Glomerular endothelial cell (primary cell): ENCODE measurements at places on chromosomes 6 and 20. TPM values are rescaled to one million over a fixed set of nuclear protein-coding genes. Genes with fewer than 3 reads are reported as not detected.

CST11 gene
- not detected in 2 replicates for total RNA-seq

- no peak for DNase-seq
These were observed 98.7 kb upstream of the LAMA2 start for GRCh38 chr6:128784266-128784665.

DEF6 gene
- 2.1 and 3.4 TPM in 2 replicates for total RNA-seq

- no peak for DNase-seq
These were observed 1.3 kb upstream of the SLC35D3 start for GRCh38 chr6:136920671-136921380.

DNA sequence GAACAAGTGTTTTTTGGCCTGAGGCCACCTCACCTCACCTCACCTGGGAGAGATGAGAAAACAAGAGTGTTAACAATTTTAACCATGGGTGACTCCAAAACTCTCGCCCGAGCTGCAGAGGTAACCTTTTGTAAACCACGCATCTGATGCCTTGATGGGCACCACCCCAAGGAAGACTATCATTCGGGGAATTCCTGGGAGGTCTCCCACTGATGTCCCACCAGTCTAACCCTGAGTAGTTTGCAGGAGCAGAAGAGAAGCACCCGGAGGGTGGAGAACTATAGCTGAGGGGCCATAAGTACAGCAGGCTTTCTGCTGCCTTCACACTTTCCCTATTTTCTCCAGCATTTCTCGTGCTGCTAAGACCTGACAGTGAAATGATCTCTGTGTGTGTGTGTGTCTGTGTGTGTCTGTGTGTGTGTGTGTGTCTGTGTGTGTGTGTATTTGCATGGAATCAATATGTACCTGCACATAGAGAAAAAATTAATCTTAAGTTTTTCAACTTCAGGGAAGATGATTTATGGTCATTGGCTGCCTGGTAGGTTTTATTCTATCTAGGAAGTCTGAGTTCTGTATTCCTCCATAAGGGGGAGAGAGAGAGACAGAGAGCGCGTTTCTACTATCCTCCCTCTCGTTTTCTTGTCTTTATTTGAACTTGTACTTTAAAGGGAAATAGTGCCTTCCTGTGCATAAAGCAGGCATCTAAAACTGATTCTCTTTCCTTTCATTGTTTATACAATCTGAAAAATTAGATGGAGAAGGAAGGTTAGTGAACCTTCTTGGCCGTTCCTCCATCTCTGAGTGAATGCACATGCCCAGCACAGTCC, 75.8 kb downstream of the CAP2 start:
- no peak for DNase-seq

DNA sequence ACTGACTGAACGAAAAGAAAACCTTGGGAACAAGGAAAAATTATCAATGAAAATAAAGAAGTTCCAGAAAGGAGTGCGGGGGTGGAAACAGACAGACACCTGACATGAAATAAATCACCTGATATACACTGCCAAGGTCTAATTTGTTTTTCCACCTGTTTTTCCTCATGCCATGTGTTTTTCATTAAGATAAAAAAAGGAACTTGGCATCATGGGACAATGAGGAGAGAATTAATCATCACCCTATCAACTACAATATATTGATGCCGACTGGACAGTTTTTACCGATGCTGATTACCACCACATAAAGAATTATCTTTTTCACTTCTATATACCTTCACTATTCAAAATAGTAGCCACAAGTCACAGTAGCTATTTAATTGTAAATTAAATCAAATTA, 233.2 kb downstream of the ARHGAP18 start:
- no peak for DNase-seq

- no peak for DNase-seq
These were observed 170.6 kb downstream of the TRMT11 start for GRCh38 chr6:126156973-126157372.

GRCh38 chr6:2730353-2731107, 20.2 kb downstream of the MYLK4 start:
- DNase-seq = no peak

- no peak for DNase-seq
These were observed 8.2 kb downstream of the NOTCH4 start for GRCh38 chr6:32215617-32216016.

SIRPD gene
- 0.19 TPM in 1 of 2 replicates, not detected in the other for total RNA-seq

DNA sequence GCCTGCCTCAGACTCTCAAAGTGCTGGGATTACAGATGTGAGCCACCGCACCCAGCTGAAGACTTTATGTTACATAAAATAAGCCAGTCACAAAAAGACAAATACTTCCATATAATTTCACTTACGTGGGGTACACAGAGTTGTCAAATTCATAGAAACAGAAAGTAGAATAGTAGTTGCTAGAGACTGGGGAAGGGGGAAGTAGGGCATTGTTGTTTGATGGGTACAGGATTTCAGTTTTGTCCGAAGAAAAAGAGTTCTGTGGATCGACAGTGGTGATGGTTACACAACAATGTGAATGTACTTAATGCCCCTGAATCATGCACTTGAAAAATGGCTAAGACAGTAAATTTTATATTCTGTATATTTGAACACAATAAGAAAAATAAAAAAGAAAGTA, 41.6 kb upstream of the ANKEF1 start:
- DNase-seq = no peak

DNA sequence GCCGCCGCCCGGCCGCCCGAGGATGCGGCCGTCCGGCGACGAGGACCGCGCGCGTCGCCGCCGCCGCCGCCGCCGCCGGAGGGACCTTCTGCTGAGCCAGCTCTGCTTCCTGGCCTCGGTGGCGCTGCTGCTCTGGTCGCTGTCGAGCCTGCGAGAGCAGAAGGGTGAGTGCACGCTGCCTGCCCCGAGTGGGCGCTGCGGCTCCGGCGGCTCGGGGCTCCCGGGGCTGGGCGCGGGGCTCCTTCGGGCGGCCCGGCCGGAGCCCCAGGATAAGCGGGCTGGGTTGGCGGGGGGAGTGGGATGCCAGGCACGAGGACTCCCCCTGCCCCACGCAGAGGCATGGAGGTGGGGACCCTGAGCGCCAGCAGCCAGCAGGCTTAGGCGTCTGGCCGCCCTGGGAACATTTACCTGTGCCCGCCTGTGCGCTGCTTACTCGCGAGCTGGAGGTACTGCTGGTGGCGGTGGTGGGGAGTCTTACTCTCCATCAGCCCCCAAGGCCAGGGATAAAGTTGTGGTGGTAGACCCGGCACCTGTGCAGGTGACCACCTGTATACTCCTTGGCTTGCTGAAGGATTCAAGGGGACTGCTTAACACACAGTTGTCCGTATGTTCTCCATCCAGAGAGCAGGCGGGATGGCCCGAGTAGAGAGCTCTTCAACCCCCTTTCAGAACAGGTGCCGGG, 520 bp downstream of the SLC24A3 start:
- no peak for DNase-seq

AAR2 gene
- 28.2 and 30.6 TPM in 2 replicates for total RNA-seq

DNA sequence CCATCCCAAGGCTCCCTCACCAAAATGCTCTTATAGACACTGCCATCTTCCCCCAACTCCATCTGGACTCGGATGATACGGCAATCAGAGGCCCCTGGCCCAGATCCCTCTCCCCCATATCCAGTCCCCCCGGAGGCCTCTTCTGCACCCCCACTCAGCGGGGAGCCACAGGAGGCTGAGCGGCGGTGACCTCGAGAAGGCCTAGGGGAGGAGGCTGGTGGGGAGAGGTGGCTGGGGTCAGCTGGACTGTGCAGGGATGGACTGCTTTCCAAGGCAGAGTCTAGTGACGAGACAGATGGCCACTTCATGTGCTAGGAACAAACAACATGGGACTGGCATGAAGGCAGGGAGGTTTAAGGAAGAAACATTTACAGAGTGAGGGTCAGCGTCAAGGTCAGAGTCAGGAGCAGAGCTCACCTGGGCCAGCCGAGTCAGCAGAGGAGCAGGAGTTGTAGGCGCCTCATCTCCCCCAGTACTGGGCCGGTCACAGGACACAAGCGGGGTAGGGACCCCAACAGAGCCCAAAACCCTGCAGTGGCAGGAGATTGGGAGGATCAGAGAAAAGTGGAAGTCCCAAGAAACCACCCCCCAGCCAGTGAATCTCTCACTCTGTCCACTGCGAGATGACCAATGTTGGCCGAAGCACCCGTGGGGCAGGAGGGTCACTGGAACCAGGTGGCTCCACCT, 3.7 kb downstream of the PFDN6 start:
- no peak for DNase-seq

PROKR2 gene
- total RNA-seq = not detected in 2 replicates

- no peak for DNase-seq
These were observed 7.2 kb downstream of the TPBG start for GRCh38 chr6:82370788-82371187.

DNA sequence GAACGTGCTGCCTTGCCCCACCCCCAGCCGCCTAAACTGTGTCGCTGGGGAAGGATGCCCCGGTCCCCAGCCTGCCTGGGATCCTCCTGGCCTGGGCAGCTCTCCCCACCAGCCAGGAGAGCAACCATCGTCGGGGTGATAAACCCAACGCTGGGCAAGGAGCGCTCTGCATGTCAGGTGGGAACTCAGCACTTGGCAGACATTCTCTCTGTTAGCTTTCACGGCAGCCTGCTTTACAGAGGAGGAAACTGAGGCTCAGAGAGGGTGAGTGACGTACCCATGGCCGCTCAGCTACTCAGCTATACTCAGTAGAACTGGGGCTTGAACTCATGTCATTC, 37.9 kb downstream of the RBM38 start:
- DNase-seq = no peak

TEAD3 gene
- 1.8 and 4.8 TPM in 2 replicates for total RNA-seq

DNA sequence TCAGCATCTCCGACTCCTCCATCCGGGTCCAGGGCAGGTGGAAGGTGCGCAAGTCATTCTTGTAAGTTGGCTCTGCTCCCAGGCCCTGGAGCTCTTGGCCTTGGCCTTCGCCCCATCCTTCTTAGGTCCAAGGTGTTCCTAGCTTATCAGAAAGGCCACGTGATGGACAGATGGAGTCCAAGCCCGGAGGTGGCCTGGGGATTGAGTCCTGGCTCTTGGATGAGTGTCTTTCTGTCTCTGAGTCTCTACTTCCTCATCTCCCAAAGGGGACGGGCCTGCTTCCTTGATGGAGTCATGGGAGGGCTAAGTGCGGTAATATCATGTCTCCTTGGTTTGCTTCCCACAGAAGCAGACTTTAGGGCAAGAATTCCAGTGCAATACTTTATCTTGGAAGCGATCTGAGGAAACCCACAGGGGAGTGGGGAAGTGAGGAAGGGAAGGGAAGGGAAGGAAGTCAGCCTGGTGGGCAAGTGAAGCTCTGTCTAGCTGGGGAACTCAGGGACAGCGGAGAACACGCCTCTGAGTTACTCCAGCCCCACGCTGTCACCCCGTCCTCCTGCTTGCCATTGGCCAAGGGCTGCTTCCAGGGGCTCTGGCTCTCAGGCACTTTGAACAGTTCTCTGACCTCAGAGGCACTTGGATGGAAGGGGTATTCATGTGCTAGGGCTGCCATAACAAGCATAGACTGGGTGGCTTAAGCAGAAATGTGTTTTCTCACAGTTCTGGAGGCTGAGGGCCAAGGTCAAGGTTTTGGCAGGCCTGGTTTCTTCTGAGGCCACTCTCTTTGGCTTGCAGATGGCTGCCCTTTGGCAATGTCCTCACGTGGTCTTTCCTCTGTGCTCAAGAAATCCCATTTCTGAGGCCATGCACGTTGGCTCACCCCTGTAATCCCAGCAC, 4.8 kb downstream of the LBP start:
- no peak for DNase-seq

DNA sequence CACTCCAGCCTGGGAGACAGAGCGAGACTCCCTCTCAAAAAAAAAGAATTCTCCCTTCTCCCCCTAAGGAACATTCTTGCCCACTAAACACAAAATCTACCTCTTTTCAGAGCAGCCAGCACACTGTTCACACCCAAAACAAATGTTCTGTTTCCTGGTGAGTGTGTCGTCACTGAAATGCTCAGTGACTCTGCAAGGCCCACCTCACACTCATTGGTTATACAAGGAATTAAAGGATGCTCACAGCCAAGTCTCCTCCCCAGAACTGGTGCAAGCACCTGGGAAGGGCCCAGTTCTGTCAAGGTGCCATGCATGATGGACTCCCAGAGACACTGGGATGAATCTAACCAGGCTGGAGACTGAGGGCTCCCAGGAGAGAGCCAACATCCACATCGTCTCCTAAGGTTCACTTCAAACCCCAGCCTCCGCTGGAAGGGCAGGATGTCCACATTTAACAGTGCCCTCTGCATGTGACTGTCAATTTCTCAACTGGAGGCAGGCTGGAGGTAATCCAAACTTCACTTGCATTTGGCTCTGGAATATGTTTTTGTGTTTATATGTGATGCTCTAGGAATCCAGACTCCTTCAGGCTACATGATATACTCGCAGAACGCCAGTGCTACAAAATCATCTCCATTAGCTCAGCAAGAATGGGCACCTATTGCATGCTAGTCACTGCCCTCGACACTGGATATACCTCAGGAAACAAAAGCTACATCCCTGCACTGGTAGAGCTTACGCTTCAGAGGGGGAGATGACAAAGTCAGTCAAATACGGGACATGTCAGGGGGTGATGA, 7.1 kb downstream of the RRBP1 start:
- DNase-seq = no peak

GRCh38 chr6:6217855-6218758, 102.4 kb downstream of the F13A1 start:
- no peak for DNase-seq

DNA sequence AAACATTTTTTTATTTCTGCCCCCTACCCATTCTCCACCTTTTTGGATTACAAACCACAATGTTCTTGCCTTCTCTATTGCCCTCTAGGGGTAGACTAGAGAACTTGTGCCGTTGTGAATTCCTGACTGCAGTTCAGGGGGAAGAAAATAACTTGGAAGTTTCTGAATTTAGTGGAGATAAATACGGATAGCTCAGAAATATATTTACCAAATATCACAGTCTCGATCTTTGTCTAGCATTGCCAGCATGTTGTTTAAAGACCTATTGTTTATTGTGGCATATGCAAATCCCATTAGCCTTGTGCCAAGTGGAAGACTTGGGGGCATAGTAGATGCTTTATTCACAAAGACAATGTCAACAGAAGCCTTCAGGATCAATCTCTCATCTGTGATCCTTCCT, 154.1 kb upstream of the MMS22L start:
- DNase-seq = peak; percentile 3

FAM217A gene
- total RNA-seq = not detected in 2 replicates
